ENCODE measurements at places on chromosomes 6 and 20. TPM values are rescaled to one million over a fixed set of nuclear protein-coding genes. Genes with fewer than 3 reads are reported as not detected.

DNA sequence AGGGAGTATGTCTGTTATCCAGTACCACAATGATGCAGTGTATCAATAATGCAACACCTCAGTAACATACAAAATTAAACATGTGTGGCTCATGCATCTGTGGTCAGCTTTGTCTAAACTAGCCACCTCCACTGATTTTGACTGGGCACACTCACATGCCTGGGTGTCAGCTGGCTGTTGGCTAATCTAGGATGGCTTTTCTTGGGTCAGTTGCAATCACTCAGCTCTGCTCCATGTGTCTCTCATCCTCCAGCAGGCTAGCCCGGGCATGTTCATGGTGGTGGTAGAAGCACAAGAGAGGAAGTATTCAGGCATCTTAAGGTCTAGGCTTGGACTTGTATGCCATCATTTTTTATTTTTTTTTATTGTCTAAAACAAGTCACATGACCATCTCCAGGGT lies 59.3 kb upstream of the JAG1 start:
- H3K4me1 ChIP-seq = peaks cover 20% of the 10 kb centered on the region
- H3K27ac ChIP-seq = no peak overlapping the region
- H3K36me3 ChIP-seq = no peaks in the 10 kb centered on the region
- no peak for DNase-seq
- no peak overlapping the region for H3K4me3 ChIP-seq
- no peaks in the 10 kb centered on the region for H3K27me3 ChIP-seq

- H3K27ac ChIP-seq = no peak overlapping the region
- DNase-seq = no peak
- no peak overlapping the region for H3K4me3 ChIP-seq
- no peaks in the 10 kb centered on the region for H3K27me3 ChIP-seq
Observed at GRCh38 chr6:53854843-53855567, 60.2 kb downstream of the LRRC1 start.

GRCh38 chr6:1163501-1163900 lies 148.4 kb upstream of the FOXQ1 start:
- H3K4me1 ChIP-seq = no peaks in the 10 kb centered on the region
- H3K27ac ChIP-seq = no peak overlapping the region
- no peak for DNase-seq
- no peaks in the 10 kb centered on the region for H3K27me3 ChIP-seq

GRCh38 chr20:47957135-47957534 lies 171.9 kb upstream of the SULF2 start:
- no peak for DNase-seq
- no peak overlapping the region for H3K27ac ChIP-seq
- no peaks in the 10 kb centered on the region for H3K4me1 ChIP-seq

The GNL1 gene
- total RNA-seq = 62.3 TPM

Measured in GM23248 (cell line).